ENCODE measurements at places on chromosomes 3 and 15. TPM values are rescaled to one million over a fixed set of nuclear protein-coding genes. Genes with fewer than 3 reads are reported as not detected.

- no peak for DNase-seq
- no peaks in the 10 kb centered on the region for H3K27me3 ChIP-seq
- no peak overlapping the region for H3K27ac ChIP-seq
- no peaks in the 10 kb centered on the region for H3K36me3 ChIP-seq
- no peaks in the 10 kb centered on the region for H3K4me1 ChIP-seq
These were observed 480.3 kb upstream of the KCNMB2 start for GRCh38 chr3:178055939-178056338.

DNA sequence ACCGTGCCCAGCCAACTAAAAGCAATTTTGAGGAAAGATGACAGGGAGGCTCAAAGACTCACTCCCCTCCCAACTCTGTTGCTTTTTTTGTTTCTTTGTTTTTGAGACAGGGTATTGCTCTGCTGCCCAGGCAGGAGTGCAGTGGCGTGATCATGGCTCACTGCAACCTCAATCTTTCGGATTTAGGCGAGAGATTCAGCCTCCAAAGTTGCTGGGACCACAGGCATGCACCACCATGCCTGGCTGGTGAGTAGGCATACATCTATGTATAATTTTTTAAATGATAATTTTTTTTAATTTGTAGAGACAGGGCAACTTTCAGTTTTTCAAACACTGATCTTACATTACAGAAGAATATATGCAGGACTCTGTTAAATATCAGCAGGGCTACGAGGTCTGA is 15.8 kb upstream of the THUMPD3 start:
- no peak for DNase-seq
- H3K4me1 ChIP-seq: no peaks in the 10 kb centered on the region
- no peak overlapping the region for H3K27ac ChIP-seq

DNA sequence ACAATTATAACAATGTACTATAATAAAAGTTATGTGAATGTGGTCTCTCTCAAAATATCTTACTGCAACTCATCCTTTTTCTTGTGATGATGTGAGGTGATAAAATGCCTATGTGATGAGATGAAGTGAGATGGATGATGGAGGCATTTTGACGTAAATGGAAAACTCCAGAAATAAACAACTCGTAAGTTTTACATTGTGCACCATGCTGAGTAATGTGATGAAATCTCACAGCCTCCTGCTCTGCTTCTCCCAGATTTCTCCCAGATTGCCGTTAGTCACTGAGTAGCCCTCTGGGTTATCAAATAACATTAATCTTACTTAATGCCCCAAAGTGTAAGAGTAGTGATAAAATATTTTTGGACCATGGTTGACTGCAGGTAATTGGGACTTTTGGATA is 64.8 kb upstream of the SLCO2A1 start:
- DNase-seq: no peak
- no peak overlapping the region for H3K4me3 ChIP-seq
- no peaks in the 10 kb centered on the region for H3K4me1 ChIP-seq
- H3K27ac ChIP-seq: no peak overlapping the region
- H3K36me3 ChIP-seq: no peaks in the 10 kb centered on the region
- no peaks in the 10 kb centered on the region for H3K27me3 ChIP-seq

GRCh38 chr3:130081351-130081881 is at the start of gene ALG1L2:
TSS of gene ALG1L2 (plus strand) at chr3:130081831. CDS start at chr3:130082017, 186 bp downstream.
- DNase-seq: no peak
- no peaks in the 10 kb centered on the region for H3K27me3 ChIP-seq
- no peak within 1 kb of the TSS for H3K27ac ChIP-seq
- no peaks in the 10 kb centered on the region for H3K4me1 ChIP-seq
- no peak within 1 kb of the TSS for H3K4me3 ChIP-seq
- no peaks in the 10 kb centered on the region for H3K36me3 ChIP-seq

- H3K4me1 ChIP-seq: no peaks in the 10 kb centered on the region
- H3K36me3 ChIP-seq: no peaks in the 10 kb centered on the region
- H3K27me3 ChIP-seq: no peaks in the 10 kb centered on the region
- H3K4me3 ChIP-seq: no peak overlapping the region
- H3K27ac ChIP-seq: no peak overlapping the region
These were observed 121.1 kb downstream of the MEX3B start for GRCh38 chr15:81924729-81925128.

- DNase-seq: no peak
- H3K27me3 ChIP-seq: no peaks in the 10 kb centered on the region
- H3K4me1 ChIP-seq: no peaks in the 10 kb centered on the region
- H3K4me3 ChIP-seq: no peak overlapping the region
These were observed 114.1 kb upstream of the CFAP20DC start for GRCh38 chr3:59163953-59164352.

DNA sequence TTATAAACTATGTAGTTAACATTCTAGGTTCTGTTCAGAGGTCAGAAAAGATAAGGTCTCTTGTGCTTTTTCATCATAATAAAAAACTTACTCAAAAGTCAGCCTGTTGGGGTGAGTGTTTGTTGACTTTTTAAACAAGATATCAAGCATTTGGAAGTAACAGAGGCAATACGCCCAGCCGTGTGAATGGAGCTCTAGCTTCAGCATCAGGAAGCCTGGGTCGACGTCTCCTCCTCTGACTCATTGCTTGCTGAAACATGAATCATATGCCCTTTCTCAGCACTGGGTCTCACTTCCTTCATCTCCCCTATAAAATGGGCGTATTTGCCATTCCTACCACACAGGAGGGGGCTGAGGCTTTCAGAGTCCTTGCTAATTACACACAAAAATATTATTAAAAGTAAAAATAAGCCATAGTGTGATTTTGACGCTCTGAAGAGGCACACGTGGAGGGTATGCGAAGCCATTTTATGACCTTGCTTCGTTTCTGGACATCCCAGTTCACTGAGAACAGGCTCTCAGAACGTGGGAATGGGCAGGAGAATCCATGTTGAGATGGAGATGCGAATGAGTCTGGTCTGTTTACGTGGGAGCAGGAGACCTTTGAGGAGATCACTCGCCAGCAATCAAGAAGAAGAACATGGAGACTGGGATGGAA is 220.8 kb upstream of the TPRG1 start:
- no peak overlapping the region for H3K27ac ChIP-seq
- H3K36me3 ChIP-seq: no peaks in the 10 kb centered on the region
- H3K4me1 ChIP-seq: no peaks in the 10 kb centered on the region
- DNase-seq: no peak
- no peak overlapping the region for H3K4me3 ChIP-seq

DNA sequence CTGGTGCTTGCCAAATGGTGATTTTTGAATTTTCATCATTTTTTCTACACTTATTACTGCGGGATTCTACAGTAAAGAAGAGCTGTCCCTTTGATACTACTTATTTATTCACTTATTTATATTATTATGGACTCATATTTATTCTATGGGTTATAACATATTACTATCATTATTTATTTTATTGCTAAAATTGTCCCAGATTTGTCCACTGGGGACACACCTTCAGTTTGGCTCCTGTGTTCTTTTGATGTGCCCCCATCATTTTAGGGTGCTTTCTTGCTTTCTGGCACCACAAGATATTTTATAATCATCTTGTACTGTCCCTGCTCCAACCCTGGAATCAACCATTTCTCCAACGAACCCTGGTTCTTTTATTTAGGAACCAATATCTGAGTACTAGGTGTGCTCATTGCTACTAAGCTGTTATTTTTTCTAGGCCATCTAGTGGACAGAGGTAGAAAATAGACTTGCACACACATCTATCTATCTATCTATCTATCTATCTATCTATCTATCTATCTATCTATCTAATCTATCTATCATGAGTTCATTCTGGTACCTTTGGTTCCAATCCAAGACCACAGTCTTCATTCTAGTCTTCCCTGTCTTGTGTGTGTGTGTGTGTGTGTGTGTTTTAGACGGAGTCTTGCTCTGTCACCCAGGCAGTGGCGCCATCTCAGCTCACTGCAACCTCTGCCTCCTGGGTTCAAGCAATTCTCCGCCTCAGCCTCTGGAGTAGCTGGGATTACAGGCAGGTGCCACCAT is 16.0 kb downstream of the SLC22A14 start:
- peaks cover 3% of the 10 kb centered on the region for H3K27me3 ChIP-seq
- H3K27ac ChIP-seq: no peak overlapping the region

DNA sequence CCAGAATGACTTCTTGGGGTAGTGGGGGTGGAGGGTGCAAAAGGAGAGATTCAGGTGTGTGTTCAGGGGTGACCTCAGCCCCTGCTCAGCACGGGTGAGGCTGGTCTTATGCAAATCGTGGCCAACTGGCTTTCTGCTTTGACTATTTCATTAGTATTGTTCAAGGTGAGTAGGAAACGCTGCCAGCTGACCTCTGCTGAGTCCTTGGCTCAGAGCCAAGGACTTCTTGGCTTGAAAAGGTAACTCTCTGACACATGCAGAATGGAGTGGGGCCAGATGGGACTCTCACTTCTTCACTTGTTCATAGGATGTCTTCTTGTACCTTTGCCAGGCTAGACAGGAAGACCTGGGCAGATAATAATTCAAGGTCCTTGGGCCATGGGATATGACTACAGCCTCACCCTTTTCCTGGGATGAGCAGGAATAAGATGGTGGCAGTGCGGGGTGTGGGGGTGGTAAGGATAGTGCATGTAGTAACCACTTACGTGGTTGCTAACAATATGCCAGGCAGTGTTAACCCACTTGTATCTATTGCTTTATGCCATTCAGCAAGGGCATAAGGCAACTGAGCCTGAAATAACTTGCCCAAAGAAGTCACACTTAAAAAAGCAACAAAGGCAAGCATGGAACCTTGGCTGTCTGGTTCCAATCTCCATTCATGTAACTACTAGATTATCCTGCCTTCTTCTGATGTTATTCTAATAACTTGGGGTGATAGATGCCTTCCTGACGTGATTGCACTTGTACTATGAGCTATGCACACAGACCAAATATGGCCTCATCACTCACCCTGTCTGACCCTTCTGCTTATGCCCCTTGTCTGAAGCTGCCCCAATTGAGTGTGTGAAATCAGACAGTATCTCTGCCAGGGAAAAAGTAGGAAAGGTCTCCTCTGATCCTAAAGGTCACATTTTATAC is 193.1 kb downstream of the NR1D2 start:
- no peak overlapping the region for H3K27ac ChIP-seq
- no peaks in the 10 kb centered on the region for H3K27me3 ChIP-seq
- DNase-seq: no peak
- no peaks in the 10 kb centered on the region for H3K36me3 ChIP-seq
- H3K4me3 ChIP-seq: no peak overlapping the region

DNA sequence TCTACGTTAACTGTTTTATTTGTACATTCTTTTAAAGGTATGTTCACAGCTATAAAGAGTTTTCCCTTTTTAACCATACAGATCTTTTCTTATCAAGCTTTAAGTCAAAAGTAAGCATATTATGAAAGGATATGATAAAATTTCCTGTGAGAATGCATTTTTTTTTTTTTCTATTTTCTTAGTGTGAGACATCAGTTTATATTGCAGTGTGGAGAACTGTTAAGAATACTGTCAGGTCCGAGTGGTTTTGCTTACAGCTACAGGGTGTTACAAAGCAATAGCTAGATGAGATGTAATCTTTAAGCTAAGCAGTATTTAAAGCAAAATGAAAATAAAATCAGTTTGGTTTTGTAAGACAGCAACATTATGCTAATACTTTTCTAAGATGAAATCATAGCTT is 133.2 kb downstream of the SLC25A26 start:
- H3K36me3 ChIP-seq: peaks cover 3% of the 10 kb centered on the region
- no peak for DNase-seq
- H3K27ac ChIP-seq: no peak overlapping the region
- peak overlapping the region; percentile 33 for H3K4me3 ChIP-seq

DNA sequence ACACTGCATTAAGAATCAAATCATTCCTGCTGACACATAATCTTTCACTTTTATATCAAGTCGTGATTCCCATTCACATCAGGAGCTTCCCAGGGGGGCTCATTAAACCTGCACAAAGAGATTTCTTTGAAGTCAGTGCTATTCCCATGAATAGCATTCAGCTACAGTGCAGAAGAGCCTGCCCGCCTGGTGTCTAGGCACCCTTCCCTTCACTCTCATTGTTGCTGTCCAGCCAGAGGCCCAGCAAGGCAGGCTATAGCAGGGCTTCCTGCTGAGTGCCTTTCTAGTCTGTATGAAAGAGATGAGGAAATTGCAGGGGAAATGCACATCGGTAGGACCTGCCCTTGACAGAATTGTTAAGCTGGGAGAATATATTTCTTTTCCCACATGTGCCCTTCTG is 4.5 kb upstream of the GJD2 start:
- H3K4me1 ChIP-seq: no peaks in the 10 kb centered on the region
- DNase-seq: no peak
- no peak overlapping the region for H3K4me3 ChIP-seq
- H3K27ac ChIP-seq: no peak overlapping the region
- peaks cover 26% of the 10 kb centered on the region for H3K27me3 ChIP-seq

DNA sequence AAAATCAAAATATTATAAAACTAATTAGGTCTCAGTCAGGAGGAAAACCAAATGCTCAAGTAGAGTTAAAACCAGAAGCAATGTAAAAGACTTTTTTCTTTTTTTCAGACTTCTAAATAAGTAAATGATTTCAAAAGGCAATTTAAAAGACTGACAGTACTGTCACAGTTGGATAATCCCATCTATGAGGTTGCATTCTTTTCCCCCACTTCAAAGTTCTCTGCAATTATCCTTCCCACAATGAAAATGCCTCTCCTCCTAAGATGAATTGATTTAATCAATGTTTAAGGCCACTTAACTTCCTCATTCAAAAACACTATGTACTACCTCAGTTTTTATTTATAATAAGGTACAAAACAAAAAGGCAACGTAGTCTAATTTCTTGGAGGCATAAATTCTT is 8.1 kb downstream of the MRPL3 start:
- no peak for DNase-seq
- no peak overlapping the region for H3K4me3 ChIP-seq
- H3K36me3 ChIP-seq: peaks cover 58% of the 10 kb centered on the region
- no peak overlapping the region for H3K27ac ChIP-seq
- no peaks in the 10 kb centered on the region for H3K27me3 ChIP-seq

GRCh38 chr3:72052841-72053409 is 268.0 kb upstream of the PROK2 start:
- H3K36me3 ChIP-seq: no peaks in the 10 kb centered on the region
- no peaks in the 10 kb centered on the region for H3K4me1 ChIP-seq
- H3K27ac ChIP-seq: no peak overlapping the region

The KCNMB2 gene
- total RNA-seq: not detected

The GALNT15 gene
- not detected for total RNA-seq

The ARGFX gene
- not detected for total RNA-seq

The GOLGA8T gene
- total RNA-seq: not detected

The PLS1 gene
- 1.2 TPM for total RNA-seq

The PLA2G4E gene
- total RNA-seq: not detected

The ACTRT3 gene
- not detected for total RNA-seq
